ENCODE measurements at places on chromosomes 12 and 14.

DNA sequence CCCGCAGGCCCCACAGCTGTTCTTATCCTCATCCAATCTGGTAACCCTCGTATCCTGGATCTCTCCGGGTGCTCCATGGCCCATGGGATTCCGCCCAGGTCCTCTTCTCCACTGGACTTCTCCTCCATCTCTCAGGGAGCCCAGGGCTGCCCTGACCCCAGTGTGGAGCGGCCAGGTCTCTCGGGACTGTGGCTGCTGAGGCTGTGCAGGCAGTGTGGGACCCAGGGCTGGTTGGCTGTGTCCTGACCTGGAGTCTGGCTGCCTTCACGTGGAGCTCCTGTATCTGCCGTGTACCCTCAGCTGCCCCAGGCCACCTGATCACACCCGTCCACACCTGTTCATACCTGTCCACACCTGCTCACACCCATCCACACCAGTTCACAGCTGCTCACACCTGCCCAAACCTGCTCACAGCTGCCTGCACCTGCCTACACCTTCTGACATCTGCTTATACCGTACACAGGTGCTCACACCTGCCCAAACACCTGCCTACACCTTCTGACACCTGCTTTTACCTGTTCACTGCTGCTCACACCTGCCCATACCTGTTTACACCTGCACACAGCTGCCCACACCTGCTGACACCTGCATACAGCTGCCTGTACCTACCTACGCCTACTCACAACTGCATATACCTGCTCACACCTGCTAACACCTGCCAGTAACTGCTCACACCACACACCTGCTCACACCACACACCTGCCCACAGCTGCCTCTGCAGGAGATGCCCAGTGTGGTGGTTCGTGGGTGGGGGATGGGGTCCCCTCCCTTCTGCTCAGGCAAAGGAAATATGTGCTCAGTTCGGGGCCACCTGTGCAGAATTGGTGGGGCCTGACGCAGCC lies 92.2 kb downstream of the GALNT9 start:
- DNase-seq = no peak

GRCh38 chr12:47736877-47737676 lies 11.8 kb upstream of the ENDOU start:
- no peak for DNase-seq

GRCh38 chr12:79016181-79016580 lies 151.6 kb downstream of the SYT1 start:
- no peak for DNase-seq

DNA sequence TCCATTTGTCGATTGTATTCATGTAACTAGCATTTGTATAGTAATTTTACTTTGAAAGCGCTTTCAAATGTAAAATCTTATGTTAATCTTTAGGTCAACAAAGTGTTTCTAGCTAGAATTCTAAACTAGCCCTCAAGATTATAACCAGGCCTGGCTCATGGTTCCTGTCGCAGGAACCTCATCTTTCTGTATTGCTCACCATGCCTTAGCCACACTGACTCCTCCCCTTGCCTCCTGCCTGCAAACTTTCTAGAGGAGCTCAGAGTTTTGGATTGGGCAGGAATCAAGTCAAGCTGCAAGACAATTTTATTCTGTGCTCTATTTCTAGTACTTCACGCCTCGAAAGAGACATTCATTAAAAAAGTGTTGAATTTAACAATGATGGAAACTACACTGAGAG lies 99.8 kb downstream of the TGFB3 start:
- DNase-seq = no peak

DNA sequence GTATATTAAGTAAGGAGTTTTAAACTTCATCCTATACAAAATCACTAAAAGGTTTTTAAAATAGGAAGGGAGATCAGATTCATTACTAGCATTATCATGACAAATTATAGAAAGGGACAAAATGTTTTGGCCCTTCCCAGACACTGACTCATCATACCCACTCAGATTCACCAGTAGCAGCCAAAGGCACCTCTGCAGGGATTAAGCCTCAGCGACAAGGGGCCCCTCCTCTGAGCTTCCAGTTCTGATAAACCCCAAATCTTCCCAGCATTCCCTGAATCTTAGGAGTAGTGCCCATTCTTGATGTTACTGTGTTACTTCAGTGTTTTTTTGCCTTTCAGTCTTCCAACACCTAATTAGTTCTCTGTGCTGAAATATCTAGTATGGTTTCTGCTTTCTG lies 14.5 kb downstream of the KRAS start:
- DNase-seq = no peak

DNA sequence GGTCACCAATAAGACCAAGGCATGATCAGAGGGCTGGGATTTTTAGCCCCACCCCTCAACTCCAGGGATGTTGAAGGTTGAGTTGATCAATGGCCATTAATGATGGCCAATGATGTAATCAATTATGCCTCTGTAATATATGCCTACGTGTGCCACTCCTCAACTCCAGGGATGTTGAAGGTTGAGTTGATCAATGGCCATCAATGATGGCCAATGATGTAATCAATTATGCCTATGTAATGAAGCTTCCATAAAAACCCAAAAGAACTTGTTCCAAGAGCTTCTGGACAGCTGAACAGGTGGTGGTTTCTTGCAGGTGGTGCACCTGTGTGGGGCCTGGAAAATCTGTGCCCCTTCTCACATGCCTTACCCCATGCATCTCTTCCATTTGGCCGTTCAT lies 33.2 kb downstream of the KLRG1 start:
- DNase-seq = no peak

- DNase-seq = no peak
These were observed 14.4 kb downstream of the PLEKHG7 start for GRCh38 chr12:92717202-92717601.

GRCh38 chr14:45679853-45680252 lies 426.9 kb upstream of the MIS18BP1 start:
- no peak for DNase-seq

GRCh38 chr14:90593254-90594040 lies 196.6 kb downstream of the CALM1 start:
- DNase-seq = no peak

GRCh38 chr14:24259282-24260025 lies 3.5 kb downstream of the TGM1 start:
- no peak for DNase-seq

- no peak for DNase-seq
These were observed 15.3 kb upstream of the KICS2 start for GRCh38 chr12:64237382-64237781.

GRCh38 chr12:27180906-27181505 lies 63.1 kb upstream of the STK38L start:
- no peak for DNase-seq

DNA sequence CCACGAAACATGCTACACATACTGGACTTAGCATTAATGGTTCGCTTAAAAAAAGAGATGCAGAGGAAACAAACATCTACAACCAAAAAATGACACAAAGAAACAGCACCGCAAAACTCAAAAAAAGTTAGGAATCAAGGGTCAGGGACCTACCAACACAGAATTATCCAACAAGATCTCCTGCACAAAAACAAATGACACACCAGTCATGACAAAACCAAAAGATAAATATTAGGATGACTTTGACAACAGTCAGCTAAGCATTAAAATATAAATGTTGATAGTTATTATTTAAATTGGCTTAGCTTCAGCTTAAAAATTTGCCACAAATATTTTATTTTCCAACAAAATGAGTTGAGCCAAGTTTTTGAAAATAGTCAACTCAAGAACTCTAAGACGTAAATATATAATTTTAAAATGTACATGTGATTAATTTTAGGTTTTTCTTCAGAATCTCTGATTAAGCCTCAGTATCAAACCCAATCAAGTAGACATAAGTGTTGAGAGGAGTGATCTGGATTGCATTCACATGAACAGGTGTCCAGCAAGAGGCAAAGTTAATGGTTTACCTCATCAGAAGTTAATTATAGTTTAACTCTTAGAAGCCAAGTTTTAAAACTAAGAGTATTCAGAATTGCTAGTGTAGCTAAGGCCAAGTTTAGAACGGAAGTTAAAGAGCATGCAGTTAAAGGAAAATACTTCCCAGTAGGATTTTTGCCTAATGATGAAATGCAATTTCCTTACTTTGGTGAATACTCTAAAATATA lies 79.9 kb downstream of the HEATR5A start:
- no peak for DNase-seq
